ENCODE measurements at places on chromosomes 5 and 9. TPM values are rescaled to one million over a fixed set of nuclear protein-coding genes. Genes with fewer than 3 reads are reported as not detected.

Gene ANKRD33B
- total RNA-seq: 2.3 TPM

Gene PDLIM4
- not detected for total RNA-seq

Gene PKN3
- total RNA-seq: 2.6 TPM

Gene LCP2
- total RNA-seq: 291 TPM

Gene SPATA31E1
- not detected for total RNA-seq

Gene TPM2
- total RNA-seq: 72.6 TPM

DNA sequence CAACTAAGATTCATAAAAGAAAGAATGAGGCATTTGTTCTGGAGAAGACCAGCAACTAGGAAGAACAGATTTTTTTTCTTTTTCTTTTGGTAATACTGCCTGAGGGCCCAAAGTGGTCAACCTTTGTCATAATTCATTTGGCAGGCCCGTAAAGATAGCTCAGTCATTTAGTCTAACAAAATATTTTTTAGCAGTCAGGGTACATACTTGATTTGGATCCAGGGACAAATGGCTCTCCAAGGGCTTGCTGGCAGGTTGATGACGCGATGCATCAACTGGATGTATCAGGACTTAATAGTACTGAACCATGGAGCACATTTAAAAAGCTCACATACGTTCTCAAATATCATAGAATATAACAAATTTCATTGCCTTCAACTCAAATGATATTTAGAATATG, 203.4 kb upstream of the ZNF608 start:
- no peak overlapping the region for H3K27ac ChIP-seq
- no peaks in the 10 kb centered on the region for H3K27me3 ChIP-seq
- H3K4me1 ChIP-seq: no peaks in the 10 kb centered on the region
- no peaks in the 10 kb centered on the region for H3K36me3 ChIP-seq
- DNase-seq: no peak

DNA sequence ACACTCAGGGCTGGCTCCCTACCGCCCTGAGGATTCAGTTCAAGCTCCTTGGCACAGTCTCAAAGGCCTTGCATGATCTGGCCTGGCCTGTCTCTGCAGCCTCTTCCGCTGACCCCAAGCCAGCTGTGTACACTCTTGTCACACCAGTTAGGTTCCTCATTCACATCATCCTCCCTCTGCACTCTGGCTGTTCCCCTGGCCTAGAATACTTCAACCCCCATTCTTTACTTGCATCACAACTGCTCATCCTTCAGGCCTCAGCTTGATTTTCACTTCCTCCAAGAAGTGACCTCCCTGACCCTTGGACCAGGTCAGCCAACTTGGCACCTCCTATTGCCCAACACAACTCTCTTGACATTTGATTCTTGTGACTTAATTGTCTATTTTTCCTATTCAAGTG, 18.9 kb upstream of the PFDN1 start:
- H3K27me3 ChIP-seq: no peaks in the 10 kb centered on the region
- no peak overlapping the region for H3K27ac ChIP-seq
- H3K4me3 ChIP-seq: no peak overlapping the region
- no peaks in the 10 kb centered on the region for H3K36me3 ChIP-seq
- no peak for DNase-seq

- H3K27me3 ChIP-seq: no peaks in the 10 kb centered on the region
- H3K4me3 ChIP-seq: no peak overlapping the region
These were observed 199.9 kb downstream of the AOPEP start for GRCh38 chr9:94926431-94926800.

GRCh38 chr9:109182940-109183798, 16.1 kb upstream of the FRRS1L start:
- H3K27me3 ChIP-seq: no peaks in the 10 kb centered on the region
- no peak for DNase-seq
- H3K27ac ChIP-seq: no peak overlapping the region
- no peaks in the 10 kb centered on the region for H3K36me3 ChIP-seq

DNA sequence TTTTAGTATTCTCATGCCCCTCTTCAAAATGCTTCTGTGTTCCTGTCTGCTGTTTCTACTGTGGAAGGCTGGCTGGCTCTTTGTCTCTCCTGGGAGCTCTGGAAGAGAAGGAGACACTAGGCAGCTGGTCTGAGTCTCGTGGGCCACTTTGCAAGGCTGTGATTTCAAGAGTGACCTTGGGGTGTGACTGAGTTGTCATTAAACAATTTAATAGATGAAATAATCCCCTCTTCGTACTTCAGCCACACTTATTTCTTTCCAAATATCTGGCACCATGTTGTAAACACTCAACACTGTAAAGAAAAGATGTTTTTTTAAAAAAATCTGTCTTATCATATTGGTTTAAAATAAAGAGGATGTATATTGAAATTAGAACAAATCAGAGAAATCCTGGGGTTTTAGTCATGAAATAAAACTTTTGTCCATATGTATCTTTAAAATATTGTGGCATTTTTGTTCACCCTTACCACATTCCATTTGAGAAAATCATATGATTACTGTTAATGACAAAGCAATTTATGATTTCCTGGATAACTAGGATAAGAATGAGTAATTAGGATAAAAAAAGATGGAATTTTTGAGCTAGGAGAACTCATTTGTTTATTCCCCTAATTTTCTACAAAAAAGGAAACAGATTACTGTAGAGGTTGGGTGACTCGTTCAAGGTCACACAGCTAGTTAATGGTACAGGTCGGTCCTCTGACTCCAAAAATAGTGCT, 200.8 kb downstream of the MAT2B start:
- no peaks in the 10 kb centered on the region for H3K36me3 ChIP-seq
- no peaks in the 10 kb centered on the region for H3K4me1 ChIP-seq
- no peak for DNase-seq
- H3K27me3 ChIP-seq: no peaks in the 10 kb centered on the region
- H3K4me3 ChIP-seq: no peak overlapping the region
- H3K27ac ChIP-seq: no peak overlapping the region

DNA sequence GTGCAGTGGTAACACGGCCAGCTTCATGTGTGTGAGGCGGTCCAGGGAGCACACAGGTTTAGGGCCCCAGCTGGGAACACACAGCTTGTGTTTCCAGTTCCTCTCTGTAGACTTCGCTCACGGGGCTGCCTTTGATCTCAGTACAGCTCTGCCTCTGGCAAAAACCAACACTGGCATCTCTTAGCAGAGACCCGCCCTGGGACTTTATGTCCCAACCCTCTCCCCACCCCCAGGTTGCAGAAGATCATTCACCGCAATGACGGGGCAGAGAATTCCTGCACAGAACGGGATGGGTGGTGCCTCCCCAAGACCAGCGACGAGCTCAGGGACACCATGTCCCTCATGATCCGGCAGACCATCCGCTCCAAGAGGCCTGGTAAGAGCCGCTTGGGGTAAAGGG, 5.2 kb upstream of the CEL start:
- H3K27me3 ChIP-seq: no peaks in the 10 kb centered on the region
- peaks cover 42% of the 10 kb centered on the region for H3K36me3 ChIP-seq
- no peak overlapping the region for H3K4me3 ChIP-seq
- DNase-seq: no peak

- H3K27ac ChIP-seq: no peak overlapping the region
- H3K36me3 ChIP-seq: no peaks in the 10 kb centered on the region
- no peaks in the 10 kb centered on the region for H3K27me3 ChIP-seq
- no peak for DNase-seq
These were observed 361.7 kb upstream of the FTMT start for GRCh38 chr5:121489972-121490371.

GRCh38 chr9:114355821-114356220, 26.2 kb downstream of the ORM2 start:
- H3K4me3 ChIP-seq: no peak overlapping the region
- H3K27me3 ChIP-seq: no peaks in the 10 kb centered on the region
- peaks cover 47% of the 10 kb centered on the region for H3K4me1 ChIP-seq

Data from CD4-positive, alpha-beta memory T cell (primary cell).